GM12878 (cell line): ENCODE measurements at places on chromosomes 1 and 21.

DNA sequence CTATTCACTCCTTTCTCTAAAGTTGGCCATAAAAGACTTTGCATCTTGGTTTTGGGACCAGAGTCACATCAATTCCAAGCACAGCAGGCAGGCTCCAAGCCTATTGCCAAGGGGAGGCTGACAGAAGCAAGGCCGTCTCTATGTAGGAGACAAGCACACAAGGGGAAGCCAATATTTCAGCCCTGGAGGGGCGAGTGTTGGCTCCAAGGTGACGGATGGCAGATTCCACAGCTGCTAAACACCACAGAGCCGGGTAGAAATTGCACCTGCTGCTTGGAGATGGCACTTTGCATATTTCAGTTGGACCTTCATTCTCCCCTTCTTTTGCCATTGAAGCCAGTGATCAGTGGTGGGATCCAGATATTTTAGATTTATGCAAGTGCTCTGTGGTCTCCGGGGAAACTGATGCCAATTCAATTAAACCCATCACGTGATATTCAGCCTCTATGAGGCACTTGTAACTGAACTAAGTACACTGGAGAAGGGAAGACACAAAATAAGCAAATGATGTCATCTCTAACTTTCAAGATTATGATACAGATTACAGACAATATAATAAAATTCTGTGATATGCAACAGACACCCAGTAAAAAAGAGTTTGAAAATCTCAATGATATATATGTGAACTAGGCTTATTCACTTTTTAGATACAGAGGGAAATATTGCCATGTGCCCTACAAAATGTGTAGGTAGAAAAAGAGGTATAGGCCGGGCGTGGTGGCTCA, 102.8 kb upstream of the GREM2 start:
- no peak for DNase-seq

DNA sequence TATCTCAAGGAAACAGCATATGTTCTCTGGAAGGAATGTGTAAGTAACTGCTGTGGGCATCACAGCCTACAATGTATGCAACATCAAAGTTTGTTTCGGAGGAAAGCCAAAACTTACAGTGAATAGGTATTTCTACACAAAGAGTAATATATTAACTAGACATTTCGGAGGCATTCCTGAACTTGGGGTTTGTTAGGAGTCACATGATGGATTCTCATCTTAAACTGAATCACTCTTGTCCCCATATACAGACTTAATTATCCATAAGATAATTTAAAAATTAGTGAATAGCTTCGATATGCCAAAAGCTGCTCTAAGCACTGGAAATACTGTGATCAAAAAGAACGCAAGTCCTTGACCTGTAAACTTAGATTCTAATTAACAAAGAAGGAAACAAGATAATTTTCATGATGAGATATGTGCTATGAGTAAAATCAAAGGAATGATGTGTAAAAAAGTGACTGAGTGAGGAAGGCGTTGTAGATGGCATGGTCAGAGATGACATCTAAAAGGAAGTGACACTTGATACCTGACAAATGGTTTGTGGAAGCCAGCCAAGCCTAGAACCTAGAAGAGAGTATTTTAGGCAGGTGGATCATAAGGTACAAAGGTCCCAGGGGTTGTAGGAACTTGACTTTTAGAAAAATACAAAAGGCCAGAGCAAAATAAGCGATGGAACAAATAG, 273.1 kb downstream of the MRPL39 start:
- DNase-seq, result no peak

DNA sequence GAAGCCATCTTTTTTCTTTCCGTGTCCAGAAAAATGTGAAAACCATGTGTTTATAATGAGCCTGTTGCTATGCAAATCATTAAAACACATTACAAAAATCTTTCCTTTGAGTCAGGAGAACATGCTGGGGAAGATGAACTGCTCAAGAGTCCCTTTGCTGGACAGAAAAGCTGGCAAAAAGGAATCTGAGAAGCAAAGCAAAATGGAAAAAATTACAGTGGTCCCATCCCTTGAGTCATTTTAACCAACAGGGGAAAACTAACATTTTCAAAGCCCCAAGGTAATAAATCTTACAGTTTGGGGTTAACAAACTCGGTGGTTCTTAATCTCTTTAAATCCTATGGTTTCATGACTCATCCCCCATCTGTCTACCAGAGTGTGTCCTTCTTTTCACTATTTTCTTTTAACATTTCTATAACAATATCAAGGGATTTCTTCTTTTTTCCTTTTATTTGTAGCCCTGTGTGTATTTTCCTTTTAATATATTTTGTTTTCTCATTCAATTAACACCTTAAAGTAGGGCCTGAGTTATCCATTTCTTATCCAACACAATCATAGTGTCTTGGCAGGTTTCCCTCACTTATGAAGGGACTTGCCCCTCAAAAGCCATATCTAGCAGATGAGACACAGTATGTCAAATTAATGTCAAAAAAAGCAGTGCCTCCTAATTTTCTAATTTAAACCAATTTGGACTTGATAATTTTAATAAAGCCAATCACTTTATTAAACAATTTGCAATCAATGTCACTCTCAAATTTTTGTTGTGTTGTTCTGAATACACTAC, 105.4 kb downstream of the PTPN14 start:
- no peak for DNase-seq

- DNase-seq, result peak; percentile 59
Observed at GRCh38 chr1:179129702-179130473, 48.0 kb downstream of the TOR3A start.

GRCh38 chr1:168243198-168243597, 17.4 kb downstream of the SFT2D2 start:
- DNase-seq, result no peak

GRCh38 chr1:153291514-153291913, 21.2 kb downstream of the PGLYRP3 start:
- DNase-seq, result peak; percentile 21

GRCh38 chr1:114015075-114015474, 35.8 kb downstream of the OLFML3 start:
- DNase-seq, result no peak

- no peak for DNase-seq
Observed at GRCh38 chr1:23129846-23130245, 38.8 kb downstream of the LUZP1 start.

GRCh38 chr1:4944911-4945310, 290.5 kb downstream of the AJAP1 start:
- no peak for DNase-seq

- DNase-seq, result no peak
Observed at GRCh38 chr1:111643097-111643496, 23.5 kb downstream of the RAP1A start.

GRCh38 chr21:26171258-26172100, 909 bp upstream of the APP start:
- DNase-seq, result no peak

DNA sequence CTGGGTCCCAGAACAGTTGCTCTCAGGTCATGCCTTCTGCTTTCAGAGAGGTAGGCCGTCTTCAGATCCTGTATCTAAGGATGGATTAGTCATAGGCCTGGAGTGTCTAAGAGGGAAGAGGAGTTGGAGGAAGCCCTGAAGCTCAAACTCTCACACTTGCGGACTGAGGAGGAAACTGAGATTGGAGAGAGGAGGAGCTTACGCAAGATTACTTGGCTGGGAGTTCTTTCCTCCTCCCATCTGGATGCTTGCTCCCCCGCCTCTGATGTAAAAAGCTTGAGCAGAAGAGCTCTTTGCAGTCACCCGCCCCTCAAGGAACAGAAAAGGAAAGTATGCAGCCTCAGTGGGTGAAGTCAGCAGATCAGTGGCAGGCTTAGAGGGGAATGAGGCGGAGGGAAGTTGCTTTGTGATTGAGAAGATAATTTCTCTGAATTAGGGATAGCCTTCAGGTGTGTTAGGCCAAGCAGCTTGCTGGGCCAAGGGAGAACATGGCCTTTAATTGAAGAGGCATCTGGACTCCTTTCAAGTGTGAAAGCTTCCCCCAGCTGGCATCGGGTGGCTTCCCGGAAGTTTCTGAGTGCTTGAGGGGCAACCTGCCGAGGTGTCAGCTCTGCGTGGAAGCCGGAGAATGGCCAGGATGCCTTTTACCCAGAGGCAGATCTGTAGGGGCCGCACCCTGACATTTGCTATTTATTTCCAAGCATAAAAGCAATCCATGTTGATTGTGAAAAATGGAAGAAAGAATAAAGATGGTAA, 6.6 kb downstream of the ADORA1 start:
- no peak for DNase-seq

GRCh38 chr1:13825033-13825432, 125.0 kb downstream of the PRDM2 start:
- no peak for DNase-seq

DNA sequence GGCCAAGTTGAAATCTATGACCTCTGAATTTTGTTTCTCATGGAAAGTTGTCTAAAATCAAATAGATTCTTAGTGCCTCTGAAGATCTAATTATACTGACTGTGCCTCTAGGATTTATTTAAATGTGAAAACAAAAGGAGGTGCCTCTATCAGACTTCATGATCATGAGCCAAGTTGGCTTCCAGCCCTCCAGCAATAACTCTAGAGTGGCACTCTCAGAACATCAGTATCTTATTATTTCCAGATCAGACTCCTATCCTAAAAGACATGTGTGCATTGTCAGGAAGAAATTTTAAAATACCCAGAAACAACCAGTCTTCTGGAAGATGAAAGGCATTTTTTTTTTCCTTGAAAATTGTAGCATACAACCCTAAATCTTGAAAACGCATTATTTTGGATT, 368.0 kb downstream of the PDE4B start:
- DNase-seq, result no peak

GRCh38 chr1:64320007-64320406, 116.6 kb downstream of the UBE2U start:
- no peak for DNase-seq

DNA sequence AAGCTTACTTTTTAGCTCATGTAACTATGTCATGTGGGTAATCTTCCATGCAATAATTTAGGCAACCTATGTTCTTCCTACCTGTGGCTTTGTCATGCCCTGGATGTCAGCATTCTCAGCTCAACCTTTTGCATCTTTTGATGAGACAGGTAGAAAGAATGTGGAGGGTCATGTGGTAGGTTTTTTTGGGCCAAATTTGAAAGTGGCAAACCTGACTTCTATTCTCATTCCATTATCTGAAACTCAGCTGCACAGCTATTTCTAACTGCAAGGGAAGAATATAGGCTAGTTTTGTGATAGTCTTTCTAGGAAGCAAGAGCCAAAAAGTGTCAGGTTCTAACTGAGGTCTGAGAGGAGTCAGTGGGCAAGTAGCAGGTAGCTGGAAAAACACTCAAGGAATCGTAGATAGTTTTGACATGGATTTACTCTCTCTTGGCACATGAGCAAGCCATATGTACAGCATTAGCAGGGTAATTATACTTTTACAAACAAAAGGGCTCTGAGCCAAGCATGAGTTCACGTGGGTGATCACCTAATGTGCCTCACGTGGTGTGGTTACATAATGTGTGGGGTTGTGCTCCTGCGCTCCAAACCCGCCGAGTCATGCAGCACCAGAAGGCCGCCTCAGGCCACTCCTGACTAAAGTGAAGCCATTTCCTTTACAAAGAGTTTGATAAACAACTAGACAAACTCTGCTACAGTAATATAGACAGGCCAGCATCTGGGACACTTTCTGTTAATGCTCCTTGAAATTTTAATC, 1013.8 kb downstream of the PLA2G4A start:
- DNase-seq, result no peak

DNA sequence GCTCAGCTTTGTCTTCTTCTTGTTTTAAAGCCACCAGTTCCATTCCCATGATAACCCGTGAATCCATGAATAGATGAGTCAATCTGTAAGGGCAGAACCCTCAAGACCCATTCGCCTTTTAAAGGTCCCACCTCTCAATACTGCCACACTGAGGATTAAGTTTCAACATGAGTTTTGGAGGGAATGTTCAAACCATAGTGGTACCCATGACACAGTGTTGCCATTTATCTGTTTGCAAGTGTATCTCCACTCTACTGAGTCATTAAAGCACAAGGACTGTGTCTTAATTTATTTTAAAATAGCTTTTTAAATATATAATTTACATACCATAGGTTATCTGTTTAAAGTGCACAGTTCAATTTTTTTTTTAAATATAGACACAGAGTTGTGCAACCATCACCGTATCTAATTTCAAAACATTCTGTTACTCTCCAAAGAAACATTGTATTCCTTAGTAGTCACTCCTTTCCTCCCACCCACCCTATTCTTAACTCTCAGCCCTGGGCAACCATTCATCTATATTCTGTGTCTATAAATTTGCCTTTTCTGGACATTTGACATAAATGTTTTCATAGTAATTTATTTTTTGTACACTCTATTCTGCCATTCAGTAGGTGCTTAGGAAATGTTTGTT, 4.8 kb upstream of the IL24 start:
- no peak for DNase-seq

- DNase-seq, result no peak
Observed at GRCh38 chr1:43436371-43436770, 17.4 kb downstream of the HYI start.

GRCh38 chr21:45523411-45524101, 18.7 kb downstream of the SLC19A1 start:
- DNase-seq, result no peak

DNA sequence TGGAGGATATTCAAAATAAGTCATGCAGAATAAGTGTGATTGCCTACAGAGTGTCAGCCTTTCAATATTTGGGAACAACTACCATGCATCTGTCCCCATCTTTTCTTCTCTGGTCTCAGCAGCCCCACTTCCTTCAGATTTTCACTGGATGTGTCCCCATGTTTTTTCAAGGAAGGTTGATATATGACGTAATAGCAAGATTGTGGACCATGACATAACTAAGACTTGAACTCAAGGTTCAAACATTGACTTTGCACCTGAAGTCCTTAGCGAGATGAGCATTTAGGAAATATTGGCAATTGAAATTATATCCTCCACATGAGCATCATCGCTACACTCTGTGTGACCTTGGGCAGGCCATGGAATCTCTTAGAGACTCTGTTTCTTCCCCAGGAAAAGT, 5.8 kb downstream of the NAV1 start:
- no peak for DNase-seq

- no peak for DNase-seq
Observed at GRCh38 chr1:231108516-231109302, 53.1 kb upstream of the TRIM67 start.

DNA sequence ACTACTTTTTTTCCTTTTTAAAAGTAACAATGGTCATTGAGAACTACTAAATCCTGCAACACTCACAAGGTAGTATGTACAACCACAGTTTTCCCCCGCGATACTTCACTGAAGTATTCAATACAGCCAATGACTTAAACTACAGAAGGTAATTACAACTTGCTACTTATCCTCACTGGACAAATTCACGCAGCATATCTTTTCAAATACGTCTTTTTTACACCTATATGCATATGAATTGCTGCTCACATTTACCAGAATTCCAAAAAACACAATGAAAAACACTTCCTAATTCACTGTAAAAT, 12.4 kb downstream of the NRIP1 start:
- DNase-seq, result no peak

GRCh38 chr1:198730952-198731351, 92.1 kb downstream of the PTPRC start:
- no peak for DNase-seq
